Neural progenitor cell (in vitro differentiated cells): ENCODE measurements at places on chromosomes 12 and 14. TPM values are rescaled to one million over a fixed set of nuclear protein-coding genes. Genes with fewer than 3 reads are reported as not detected.

DNA sequence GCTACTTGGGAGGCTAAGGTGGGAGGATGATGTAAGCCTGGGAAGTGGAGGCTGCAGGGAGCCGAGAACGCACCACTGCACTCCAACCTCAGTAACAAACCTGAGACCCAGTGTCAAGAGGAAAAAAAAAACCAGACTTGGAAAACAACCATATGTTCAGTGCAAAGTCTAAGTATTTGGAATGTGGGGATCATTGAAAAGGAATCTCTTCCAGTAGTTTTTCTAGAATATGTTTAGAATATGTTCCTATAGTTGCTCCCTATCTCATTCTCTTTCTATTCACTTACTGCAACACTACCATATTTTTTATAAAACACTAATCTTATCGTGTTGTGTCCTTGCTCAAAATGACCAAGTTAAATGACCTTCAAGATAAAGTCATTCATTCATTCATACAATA lies 423.5 kb upstream of the SOX5 start:
- no peak for DNase-seq
- no peaks in the 10 kb centered on the region for H3K36me3 ChIP-seq
- no peak overlapping the region for H3K4me3 ChIP-seq
- H3K4me1 ChIP-seq, result peaks cover 11% of the 10 kb centered on the region

- peak overlapping the region; percentile 69 for H3K4me3 ChIP-seq
- no peaks in the 10 kb centered on the region for H3K36me3 ChIP-seq
- no peak overlapping the region for H3K27ac ChIP-seq
- peak; percentile 39 for DNase-seq
These were observed 886 bp upstream of the PRICKLE1 start for GRCh38 chr12:42590330-42590934.

GRCh38 chr12:99053616-99054362 lies 408.7 kb downstream of the APAF1 start:
- no peaks in the 10 kb centered on the region for H3K4me1 ChIP-seq
- H3K27ac ChIP-seq, result no peak overlapping the region
- no peaks in the 10 kb centered on the region for H3K36me3 ChIP-seq
- no peak overlapping the region for H3K4me3 ChIP-seq
- DNase-seq, result no peak

OR2AP1 gene
- total RNA-seq, result not detected in 2 replicates

GRCh38 chr12:67966560-67966959 lies 22.7 kb upstream of the IFNG-AS1 start:
- peaks cover 11% of the 10 kb centered on the region for H3K4me1 ChIP-seq
- H3K27ac ChIP-seq, result no peak overlapping the region
- H3K4me3 ChIP-seq, result no peak overlapping the region
- DNase-seq, result no peak
- no peaks in the 10 kb centered on the region for H3K27me3 ChIP-seq

CCDC38 gene
- 0.12 and 0.13 TPM in 2 replicates for total RNA-seq

ACOT6 gene
- total RNA-seq, result not detected in 2 replicates

OR4Q2 gene
- not detected in 2 replicates for total RNA-seq

DNA sequence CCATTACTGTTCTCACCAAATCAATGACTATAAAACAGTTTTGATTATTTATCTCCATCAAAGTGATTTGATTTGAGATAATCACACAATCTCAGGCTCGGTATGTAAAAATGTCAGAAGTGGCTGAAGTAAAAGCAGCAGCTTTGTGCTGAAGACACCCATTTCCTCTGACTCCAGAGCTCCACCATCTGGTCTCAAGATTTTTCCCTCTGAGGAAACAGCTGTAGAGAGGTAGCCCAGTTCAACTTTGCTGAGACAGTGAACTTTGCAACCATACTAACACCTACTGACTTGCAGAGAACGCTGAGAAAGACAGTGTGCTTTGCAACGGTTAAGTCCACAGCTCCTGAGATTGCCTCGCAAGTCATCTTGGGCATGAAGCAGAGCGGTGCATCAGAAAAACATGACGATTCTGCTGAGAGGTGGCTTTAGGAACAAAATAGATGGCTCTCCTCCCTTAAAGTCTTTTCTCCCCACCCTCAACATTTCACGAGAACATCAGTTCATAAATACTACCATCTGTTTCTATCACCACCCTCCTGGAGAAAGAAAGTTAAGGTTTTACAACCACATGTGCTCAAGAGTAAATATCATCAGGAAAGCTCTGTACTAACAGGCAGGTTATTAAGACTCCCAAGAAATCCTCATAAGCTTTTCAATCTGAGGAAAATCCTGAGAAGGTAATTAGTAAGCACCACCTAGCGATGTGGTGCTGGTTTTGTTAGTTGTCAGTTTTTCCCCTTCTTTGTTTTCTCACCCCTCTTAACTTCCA lies 34.8 kb downstream of the HIGD1C start:
- no peak overlapping the region for H3K4me3 ChIP-seq
- no peaks in the 10 kb centered on the region for H3K36me3 ChIP-seq
- H3K4me1 ChIP-seq, result no peaks in the 10 kb centered on the region
- H3K27me3 ChIP-seq, result no peaks in the 10 kb centered on the region
- DNase-seq, result peak; percentile 50

DNA sequence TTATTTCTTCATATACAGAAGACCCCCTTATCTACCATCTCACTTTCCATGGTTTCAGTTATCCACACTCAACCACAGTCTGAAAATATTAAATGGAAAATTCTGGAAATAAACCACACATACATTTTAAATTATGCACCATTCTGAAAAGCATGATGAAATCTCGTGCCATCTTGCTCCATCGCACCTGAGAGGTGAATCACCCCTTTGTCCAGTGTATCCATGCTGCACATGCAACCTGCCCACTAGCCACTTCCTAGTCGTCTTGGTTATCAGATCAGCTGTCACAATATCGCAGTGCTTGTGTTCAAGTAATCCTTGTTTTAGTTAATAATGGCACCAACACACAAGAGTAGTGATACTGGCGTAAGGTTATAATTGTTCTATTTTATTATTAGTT lies 145.7 kb downstream of the C12orf42 start:
- H3K4me1 ChIP-seq, result peaks cover 12% of the 10 kb centered on the region
- H3K27me3 ChIP-seq, result no peaks in the 10 kb centered on the region
- H3K36me3 ChIP-seq, result no peaks in the 10 kb centered on the region
- H3K27ac ChIP-seq, result no peak overlapping the region
- H3K4me3 ChIP-seq, result no peak overlapping the region

SLC17A8 gene
- total RNA-seq, result not detected in 2 replicates

DNA sequence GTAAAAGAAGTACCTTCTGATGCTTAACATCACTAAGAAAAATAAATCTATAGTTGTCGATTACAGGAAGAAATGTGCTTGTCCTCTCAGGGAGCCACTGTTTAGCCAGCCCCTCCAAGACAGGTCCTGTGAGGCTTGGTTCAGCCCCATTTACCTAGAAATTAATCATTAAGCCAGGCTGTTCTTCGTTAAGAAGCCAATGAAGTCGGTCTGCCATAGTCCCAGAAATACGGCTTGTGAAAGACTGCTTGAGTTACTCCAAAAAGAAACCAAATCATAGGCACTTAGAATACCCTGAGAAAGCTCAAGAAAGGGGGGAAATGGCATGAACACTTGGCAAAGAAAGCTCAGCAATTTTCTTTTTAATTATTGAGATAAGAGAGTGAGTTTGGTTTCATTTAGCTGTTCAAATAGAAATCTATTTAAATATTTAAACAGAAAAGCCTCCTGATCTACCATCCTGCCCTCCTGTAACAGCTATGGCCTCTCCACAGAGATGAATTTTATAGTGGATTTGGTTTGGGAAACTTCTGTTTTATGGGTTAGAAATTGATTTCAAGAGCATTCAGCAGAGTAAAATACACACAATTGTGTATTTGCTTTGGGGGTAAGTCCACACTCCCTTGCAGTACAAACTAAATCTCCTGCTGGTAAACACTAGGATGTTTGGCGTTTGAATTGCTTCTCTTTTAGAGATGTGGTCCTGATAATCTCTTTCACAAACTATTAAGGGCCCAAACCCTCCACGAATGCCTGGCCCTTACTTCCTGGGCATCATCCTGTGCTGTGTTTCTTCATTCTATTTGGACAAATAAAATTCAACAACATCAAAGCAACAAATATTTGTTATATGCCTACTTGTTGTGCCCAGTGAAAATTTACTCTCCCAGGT lies 234.4 kb downstream of the SEC23A start:
- no peaks in the 10 kb centered on the region for H3K27me3 ChIP-seq
- H3K27ac ChIP-seq, result no peak overlapping the region
- no peaks in the 10 kb centered on the region for H3K36me3 ChIP-seq
- no peak overlapping the region for H3K4me3 ChIP-seq
- H3K4me1 ChIP-seq, result peaks cover 21% of the 10 kb centered on the region

GZMH gene
- not detected in 2 replicates for total RNA-seq

DNA sequence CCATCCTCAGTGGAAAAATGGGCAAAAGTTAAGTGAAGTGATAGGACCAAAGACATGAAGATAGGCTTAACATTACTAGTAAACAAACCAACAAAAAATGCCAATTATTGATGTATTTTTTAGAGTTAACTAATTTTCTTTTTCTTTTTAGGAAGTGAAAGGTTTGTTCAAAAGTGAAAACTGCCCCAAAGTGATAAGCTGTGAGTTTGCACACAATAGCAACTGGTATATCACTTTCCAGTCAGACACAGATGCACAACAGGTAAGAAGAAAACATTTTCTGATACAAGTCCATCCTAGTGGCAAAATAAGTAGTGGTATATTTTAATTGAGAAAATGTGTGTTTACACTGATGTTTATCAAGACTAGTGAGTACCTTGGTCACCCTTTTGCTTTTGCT lies 39.6 kb downstream of the LARP4 start:
- no peak overlapping the region for H3K4me3 ChIP-seq
- no peak overlapping the region for H3K27ac ChIP-seq
- H3K4me1 ChIP-seq, result no peaks in the 10 kb centered on the region
- peaks cover 43% of the 10 kb centered on the region for H3K36me3 ChIP-seq
- DNase-seq, result no peak

- no peak for DNase-seq
- H3K27me3 ChIP-seq, result no peaks in the 10 kb centered on the region
- no peak overlapping the region for H3K4me3 ChIP-seq
- H3K27ac ChIP-seq, result no peak overlapping the region
- peaks cover 12% of the 10 kb centered on the region for H3K4me1 ChIP-seq
These were observed 181.6 kb upstream of the LMNTD1 start for GRCh38 chr12:25734529-25735180.

DNA sequence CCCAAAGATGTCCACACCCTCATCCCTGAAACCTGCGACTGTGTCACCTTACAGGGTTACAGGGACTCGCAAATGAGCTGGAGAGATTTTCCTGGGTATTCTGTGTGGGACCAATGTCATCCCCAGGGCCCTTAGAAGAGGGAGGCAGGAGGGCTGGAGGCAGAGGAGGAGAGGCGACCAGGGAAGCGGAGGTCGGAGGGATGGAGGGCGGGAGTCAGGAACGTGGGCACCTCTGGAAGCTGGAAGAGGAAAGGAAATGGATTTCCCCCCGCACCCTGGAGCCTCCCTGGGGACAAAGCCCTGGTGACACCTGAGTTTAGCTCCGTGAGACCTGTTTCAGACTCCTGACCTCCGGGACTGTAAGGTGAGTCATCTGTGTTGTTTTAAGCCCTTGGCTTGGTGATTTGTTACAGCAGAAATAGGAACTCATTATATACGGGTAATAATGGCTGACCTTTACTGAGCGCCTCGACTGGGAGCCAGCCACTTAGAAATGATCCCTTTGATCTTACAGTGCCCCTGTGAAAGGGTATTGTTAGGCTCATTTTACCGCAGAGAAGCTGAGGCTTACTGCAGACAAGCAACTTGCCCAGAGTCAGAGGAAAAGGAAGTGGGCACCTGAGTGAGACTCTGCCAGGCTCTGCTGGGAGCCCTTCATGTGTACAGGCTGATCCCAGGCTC lies 29.3 kb upstream of the FZD10 start:
- no peak for DNase-seq
- no peaks in the 10 kb centered on the region for H3K36me3 ChIP-seq
- H3K27me3 ChIP-seq, result peaks cover 79% of the 10 kb centered on the region
- H3K4me1 ChIP-seq, result no peaks in the 10 kb centered on the region
- H3K4me3 ChIP-seq, result no peak overlapping the region

CLEC1B gene
- not detected in 2 replicates for total RNA-seq

MYH6 gene
- 0.03 TPM in 1 of 2 replicates, not detected in the other for total RNA-seq

OR6C2 gene
- total RNA-seq, result not detected in 2 replicates

DNA sequence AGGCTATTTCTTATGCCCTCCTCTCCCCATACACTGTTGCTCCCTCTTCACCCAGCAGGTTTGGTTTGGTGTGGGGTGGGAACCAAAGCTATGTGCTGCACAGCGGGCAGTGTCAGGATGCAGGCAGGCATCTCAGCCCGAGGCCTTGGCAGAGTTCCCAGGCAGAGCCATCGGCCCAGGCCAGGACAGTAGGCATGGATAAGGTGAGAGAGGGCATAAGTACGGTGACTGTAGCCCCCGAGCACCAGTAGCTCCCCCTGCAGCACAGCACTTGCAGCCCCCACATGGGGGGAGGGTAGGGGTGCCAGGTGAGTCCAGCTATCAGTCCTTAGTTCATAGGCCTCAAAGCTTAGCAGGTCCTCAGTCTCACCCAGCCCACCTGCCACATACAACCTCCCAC lies 7.2 kb downstream of the KLHL33 start:
- H3K27ac ChIP-seq, result no peak overlapping the region
- no peak for DNase-seq
- no peak overlapping the region for H3K4me3 ChIP-seq
- H3K36me3 ChIP-seq, result no peaks in the 10 kb centered on the region
- no peaks in the 10 kb centered on the region for H3K4me1 ChIP-seq
- no peaks in the 10 kb centered on the region for H3K27me3 ChIP-seq

FGF6 gene
- not detected in 2 replicates for total RNA-seq

DNA sequence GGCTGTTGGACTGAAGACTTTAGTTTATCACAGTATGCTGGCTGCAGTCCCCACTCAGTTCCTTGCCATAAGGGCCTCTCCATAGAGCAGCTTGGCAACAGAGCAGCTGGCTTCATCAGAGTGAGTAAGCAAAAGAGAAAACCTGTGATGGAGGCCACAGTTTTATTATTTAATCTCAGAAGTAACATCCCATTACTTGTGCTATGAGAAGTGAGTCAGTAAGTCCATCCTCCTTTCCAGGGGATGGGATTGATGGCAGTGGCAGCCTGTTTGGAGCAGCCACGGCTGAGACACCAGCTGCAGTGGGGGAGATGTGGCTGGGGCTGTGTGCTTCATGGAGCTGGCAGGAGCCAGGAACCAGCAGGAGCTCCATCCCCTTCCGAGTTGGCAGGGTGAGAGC lies 138.5 kb upstream of the SRRM4 start:
- no peak for DNase-seq
- no peaks in the 10 kb centered on the region for H3K36me3 ChIP-seq
- no peak overlapping the region for H3K4me3 ChIP-seq
- no peak overlapping the region for H3K27ac ChIP-seq
- peaks cover 9% of the 10 kb centered on the region for H3K27me3 ChIP-seq
- no peaks in the 10 kb centered on the region for H3K4me1 ChIP-seq

GRCh38 chr14:47993883-47994282 lies 318.5 kb upstream of the MDGA2 start:
- H3K4me3 ChIP-seq, result no peak overlapping the region
- no peak for DNase-seq
- H3K4me1 ChIP-seq, result no peaks in the 10 kb centered on the region
- H3K27ac ChIP-seq, result no peak overlapping the region
- H3K36me3 ChIP-seq, result no peaks in the 10 kb centered on the region
- H3K27me3 ChIP-seq, result no peaks in the 10 kb centered on the region

CIROP gene
- total RNA-seq, result 0.06 TPM in 1 of 2 replicates, not detected in the other

GRCh38 chr12:32548691-32549281 lies 130.3 kb upstream of the DNM1L start:
- peaks cover 8% of the 10 kb centered on the region for H3K4me1 ChIP-seq
- no peaks in the 10 kb centered on the region for H3K36me3 ChIP-seq
- no peak overlapping the region for H3K4me3 ChIP-seq
- no peak for DNase-seq

GRCh38 chr12:80087486-80088213 lies 11.7 kb upstream of the OTOGL start:
- no peaks in the 10 kb centered on the region for H3K36me3 ChIP-seq
- H3K27ac ChIP-seq, result no peak overlapping the region
- no peak for DNase-seq
- no peak overlapping the region for H3K4me3 ChIP-seq
